ENCODE measurements at places on chromosomes 1 and 21.
A peak's percentile ranks its signal among the peaks of the same experiment; 100 is the strongest.

GRCh38 chr1:108947871-108948525 is 15.3 kb downstream of the CLCC1 start:
- no peak for DNase-seq

GRCh38 chr1:246629030-246629429 is 62.8 kb downstream of the CNST start:
- DNase-seq, result no peak

DNA sequence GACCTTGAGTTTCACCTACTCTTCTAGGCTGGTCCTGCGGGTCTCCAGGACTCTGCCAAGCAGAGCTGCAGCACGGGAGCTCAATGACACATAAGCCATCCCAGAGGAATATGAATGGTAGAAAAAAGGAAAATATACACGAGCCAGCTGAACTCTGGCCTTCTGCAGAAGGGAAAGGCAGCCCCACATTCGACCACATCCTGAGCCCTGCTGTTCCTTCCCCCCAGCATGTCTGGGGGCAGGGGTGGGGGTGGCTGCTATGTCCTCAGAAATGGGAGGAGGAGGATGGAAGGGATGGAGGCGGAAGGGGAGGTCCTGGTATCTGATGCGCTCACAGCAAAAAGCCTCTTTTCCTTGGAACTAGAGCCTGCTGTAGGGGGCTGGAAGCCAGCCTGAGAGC is 12.1 kb upstream of the KDF1 start:
- no peak for DNase-seq

- no peak for DNase-seq
Measured at GRCh38 chr1:167126811-167127210, 32.9 kb downstream of the STYXL2 start.

GRCh38 chr1:41915786-41916571 is 2.7 kb downstream of the HIVEP3 start:
- peak; percentile 45 for DNase-seq

DNA sequence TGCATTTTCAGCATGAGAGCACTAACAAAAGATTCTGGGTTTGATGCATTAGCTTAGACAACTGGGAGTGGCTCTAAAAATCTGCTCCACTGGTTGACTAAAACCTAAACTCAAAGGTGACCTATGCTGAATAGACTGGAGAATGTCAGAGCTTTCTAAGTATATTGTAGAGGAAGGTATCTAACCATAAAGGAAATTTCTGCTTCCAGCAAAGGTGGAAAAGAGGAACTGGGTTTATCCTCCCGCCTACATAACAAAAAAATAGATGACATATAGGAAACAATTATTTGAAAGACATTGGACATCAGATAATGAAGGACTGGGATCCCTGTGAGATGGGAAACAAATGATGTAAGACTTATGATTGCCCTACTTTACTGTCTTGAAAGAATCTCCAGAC is 35.8 kb upstream of the CR2 start:
- DNase-seq, result no peak

DNA sequence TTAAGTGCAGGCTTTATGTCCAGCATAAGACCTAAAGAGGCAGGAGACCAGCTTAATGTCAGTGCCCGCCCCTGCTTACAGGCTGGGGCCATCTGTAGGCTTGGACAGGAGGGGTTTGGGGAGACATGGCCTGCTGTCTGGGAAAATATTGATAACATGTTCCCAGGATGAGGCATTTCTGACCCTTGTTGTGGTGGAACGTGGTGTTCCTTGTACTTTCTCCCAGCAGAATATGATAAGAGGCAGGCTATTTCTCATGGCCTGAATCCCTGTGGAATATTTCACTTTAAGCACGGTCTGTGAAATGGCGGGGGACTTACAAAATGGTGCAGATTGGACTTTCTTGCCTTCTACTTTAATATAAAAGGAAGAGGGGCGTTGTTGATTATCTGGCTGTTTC is 41.9 kb upstream of the PLA2G5 start:
- DNase-seq, result no peak

- no peak for DNase-seq
Measured at GRCh38 chr1:147664206-147664605, 6.1 kb downstream of the ACP6 start.

DNA sequence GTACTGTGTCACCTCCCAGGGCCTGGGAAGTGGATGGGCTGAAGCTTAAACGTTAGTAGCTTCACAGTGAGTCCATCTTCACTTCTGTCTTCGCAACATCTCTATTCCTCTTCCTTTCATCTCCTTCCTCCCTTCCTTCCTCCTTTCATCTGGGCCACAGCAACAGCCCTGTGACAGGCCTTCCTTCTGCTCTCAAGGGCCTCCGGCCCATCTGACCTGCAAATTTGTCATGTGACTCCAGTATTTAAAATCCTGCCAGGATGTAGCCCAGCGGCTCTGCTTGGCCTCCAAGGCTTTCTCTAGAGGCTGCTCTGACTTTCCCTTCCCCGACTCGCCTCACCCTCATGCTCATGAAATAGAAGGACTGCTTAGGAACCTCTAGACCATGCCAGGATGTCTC is 10.9 kb upstream of the BATF3 start:
- DNase-seq, result no peak

DNA sequence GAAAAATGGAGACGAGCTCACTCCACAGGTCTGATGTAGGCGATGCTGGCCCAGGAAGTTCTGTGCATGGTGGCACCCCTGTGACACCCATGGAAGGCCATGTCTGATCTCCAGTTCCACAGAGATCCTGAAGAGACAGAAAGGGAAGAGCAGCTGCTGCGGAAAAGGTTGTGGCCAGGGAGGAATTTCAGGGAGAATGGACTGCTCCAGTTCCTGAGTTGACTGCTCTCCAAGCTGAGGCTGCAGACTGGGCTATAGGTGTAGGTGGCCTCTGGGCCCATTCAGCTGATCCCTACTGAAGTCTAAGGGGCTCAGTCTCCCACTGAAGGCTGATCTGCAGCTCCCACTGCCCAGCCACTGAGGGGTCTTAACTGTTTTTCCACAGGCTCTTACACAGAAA is 89.2 kb downstream of the ETS2 start:
- no peak for DNase-seq

DNA sequence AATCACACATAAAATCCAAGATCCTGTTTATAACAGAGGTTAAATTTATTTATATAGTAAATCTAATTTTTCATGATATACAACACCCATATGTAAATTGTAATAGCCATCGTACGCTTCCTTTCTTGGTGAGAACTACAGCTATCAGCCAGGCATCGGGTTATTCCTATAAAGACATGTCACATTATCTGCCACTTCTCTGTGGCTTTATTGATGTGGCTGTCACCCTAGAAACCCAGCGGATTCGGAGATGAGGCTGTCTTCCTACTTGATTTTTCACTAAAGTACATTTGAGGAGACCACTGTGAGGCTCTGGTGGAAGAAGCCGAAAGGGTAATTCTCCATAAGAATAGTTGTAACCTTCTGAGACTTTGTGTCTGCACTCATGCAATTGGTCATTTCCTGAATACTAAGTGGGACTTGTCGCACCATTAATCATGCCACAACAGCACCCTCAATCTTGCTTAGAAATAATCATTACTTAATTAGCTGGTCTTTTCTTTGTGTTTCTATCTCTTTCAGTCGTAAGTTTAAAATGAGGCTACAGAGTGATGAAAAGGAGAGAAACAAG is 106.0 kb downstream of the NTNG1 start:
- DNase-seq, result no peak

GRCh38 chr1:81547912-81548303 is 252.8 kb upstream of the ADGRL2 start:
- DNase-seq, result no peak

- no peak for DNase-seq
Measured at GRCh38 chr1:18085387-18086074, 22.1 kb upstream of the IGSF21 start.

DNA sequence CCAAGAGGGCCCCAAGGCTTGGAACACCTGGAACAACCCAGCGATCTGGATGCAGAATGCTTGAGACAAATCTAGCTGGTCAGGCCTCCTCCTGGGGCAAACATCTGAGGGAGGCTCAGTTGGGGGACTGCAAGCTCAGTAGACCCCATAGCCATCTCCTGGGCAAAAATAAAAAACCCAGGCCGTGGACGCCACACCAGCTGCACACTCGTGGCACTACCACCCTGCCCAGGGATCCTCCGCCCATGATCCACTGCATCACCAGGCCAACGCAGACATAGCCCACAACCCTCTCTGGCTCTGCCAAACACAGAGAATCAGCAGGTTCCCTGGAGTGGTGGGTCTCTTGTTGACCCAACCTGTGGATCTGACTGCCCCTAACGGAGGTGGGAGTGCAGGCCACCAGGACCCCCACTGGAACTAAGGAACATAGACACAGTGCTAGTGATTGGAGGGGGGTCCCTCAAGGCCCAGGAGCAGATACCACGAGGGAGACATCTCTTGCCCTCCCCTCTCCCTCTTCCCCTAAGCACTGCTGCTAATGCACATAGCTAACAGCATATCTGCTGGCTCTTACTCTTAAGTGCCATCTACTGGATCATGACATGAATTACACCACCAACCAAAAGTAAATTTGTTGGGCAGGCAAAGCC is 147.2 kb downstream of the CHD1L start:
- peak; percentile 77 for DNase-seq

GRCh38 chr1:212559929-212560328 is 48.6 kb upstream of the ATF3 start:
- no peak for DNase-seq

GRCh38 chr1:65207317-65207716 is 59.3 kb downstream of the AK4 start:
- no peak for DNase-seq

Measured in NCI-H345 (cell line).